K562 (cell line): ENCODE measurements at places on chromosomes 13 and 19.

DNA sequence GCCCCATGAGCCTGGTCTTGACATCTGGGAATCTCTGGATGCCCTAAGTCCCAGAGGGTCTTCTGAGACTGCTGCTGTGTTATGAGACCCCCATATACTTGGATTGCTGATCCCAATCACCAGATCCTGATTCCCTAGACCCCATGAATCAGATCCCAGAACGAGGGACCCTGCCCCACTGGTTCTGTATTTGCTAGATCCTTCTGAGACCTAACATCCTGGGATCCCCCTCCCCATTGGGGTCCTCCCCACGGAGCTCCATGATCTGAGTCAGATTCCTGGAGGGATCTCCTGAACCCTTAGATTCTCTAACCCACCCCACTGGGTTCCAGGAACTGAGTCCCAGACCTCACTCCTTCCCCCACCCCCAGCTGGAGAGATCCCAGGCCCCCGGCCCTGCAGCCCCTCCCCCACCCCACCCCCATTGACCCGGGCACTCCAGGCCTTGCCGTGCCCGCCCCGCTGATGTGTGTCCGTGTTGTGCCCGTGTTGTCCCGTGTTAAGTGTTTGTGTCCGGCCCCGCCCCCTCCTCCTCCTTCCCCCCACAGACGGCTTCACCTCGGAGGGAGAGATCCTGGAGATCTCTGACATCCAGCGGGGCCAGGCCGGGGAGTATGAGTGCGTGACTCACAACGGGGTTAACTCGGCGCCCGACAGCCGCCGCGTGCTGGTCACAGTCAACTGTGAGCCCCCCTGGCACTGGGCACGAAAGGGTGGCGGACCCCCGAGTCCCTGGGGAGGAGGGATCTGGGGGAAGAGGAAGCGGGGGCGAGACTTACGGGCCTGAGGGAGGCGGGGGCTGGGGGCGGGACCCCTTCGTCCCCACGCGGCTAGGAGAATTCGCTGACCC, 15.0 kb downstream of the IGLON5 start:
- no peak for DNase-seq

- DNase-seq = no peak
These were observed 26.8 kb upstream of the GJB6 start for GRCh38 chr13:20258963-20259288.

- DNase-seq = no peak
These were observed 5.2 kb downstream of the ZIC2 start for GRCh38 chr13:99986741-99987140.

- DNase-seq = no peak
These were observed 18.7 kb downstream of the VAV1 start for GRCh38 chr19:6791237-6791636.

DNA sequence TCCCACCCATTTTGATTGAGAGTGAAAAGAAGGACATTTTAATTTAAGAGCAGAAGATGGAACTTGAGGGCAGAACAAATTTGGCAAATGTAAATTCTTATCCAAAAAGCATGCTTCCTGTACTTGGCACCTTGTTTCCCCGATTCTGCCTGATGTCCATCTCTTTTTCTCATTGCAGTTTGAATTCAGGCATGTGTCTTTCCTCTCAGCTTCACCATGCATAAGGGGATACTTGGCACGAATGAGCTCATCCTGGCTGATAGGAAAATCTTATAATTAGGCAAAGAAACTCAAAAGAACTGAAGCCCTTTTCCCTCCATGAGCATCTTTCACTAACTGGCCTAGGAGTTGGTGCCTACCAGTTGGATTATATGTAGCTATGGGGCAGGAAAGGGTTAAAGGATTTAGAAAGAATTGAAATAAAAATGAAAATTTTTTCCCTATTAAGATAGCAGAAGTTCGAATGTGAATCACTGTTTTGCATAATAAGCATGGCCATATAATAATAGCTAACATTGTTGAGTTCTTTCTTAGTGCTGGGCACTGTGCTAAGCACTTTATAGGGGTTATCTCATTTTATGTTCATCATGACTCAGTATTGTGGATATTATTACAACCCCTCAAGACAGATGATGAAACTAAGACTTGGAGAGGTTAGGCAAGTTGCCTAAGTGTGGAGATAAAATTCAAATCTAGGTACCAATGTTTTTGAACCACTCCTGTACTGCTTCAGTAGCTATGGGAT, 386.6 kb downstream of the KCNRG start:
- no peak for DNase-seq

GRCh38 chr13:50200988-50201387, 185.7 kb downstream of the KCNRG start:
- DNase-seq = peak; percentile 13

DNA sequence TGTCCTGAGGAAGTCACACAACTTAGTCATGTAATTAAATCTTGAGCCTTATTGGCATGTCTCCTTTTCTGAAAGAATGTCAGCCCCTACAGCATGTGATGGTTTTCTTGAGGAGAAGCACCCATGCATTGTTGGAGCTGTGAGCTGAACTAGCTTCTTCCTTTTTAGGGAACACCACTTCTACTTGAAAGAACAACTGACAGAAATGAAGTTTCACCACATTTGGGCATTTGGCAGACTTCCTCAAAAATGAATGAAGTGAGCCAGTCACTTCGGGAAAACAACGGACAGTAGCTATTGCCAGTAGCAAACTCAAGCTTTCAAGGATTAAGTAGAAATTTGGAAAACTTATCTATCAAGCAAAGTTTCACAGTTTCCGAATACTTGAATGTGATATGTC, 1351.3 kb downstream of the EFNB2 start:
- no peak for DNase-seq

DNA sequence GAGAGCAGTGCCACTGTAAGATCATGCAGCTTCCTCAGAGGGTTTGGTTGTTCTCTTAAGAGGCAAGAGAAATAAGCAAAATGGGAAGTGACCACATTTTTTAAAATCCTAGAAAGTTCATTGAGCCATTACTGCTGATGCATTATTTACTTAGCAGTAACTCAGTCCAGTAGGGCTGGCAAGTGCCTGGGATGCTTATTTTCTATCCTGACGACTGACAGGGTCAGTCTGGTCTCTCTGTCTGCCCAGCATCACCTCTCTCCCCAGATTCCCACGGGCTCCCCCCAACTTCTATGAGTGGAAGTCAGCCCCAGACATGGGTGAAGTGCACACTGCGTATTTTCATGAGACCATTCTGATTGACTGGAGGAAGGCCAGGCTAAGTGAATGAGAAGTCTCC, 10.4 kb downstream of the SHISA2 start:
- no peak for DNase-seq

DNA sequence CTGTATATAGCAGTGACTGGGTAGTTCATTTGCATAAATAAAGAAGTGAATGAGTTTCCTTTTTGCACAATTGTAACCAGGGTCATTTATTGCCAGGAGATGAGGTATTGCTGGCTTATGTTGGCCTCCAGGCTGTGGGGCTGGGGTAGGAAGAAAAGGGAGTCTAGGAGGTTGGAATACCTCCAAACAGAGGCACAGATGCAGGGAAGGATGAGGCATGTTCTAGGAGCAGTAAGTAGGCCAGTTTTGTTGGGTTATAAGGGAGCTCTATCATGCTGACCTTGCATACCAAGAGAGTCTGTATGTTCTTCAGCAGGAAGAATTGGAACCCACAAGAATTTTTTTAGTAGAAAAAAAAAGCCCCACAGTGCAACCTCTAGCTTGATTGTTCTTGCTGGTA, 17.2 kb upstream of the CYSLTR2 start:
- no peak for DNase-seq

DNA sequence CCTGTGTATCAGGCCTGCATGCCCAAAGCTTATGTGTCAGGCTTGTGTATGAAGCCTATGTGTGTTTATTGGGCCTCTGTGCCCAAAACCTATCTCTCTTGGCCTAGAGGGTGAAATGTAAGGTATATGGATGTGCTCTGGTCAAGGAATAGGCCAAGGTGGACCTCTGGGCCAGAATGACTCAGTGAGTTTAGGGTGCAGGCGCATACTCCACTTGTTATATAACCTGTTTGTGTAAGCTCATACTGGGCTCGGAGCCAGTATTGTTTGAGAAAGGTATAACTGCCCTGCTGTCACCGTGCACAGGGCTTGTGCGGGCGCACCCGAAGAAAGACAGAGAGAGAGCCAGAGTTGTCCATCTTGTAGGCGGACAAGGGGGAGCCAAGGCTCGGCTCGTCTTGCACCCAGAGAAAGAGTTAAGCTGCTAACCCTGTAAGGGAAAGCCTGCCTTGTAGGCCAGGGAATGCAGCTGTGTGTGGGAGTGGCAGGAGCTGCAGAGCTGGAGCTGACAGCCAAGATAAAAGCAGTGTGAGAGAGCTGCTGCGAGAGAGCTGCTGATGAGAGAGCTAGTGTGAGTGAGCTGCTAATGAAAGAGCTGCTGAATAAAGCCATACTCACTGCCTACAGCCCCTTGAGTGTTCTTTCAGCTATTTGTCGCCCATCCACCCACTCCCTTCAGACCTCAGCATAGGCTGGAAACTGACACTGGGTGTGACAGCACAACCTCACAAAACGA, 43.4 kb upstream of the N4BP2L1 start:
- no peak for DNase-seq

DNA sequence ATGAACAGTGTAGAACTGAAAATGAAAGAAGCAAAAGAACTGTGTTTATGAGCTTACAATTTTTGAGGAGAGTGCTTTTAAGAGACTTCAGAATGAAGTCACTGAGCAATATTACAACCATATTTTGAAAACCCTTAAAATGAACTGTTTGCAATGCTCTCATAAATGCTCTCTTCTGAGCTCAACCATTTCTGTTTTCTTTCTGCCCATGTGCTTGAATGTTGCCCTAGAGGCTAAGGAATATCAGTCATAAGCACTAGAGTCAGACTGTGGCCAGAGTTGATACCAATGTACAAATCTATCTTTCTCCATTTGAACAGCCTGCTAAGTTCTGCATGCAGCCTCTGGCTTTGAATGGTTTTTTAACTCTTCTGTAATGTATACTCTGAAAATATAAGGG, 1092.8 kb downstream of the PCDH9 start:
- DNase-seq = no peak

GRCh38 chr13:28047757-28048388, 52.5 kb downstream of the FLT3 start:
- no peak for DNase-seq

DNA sequence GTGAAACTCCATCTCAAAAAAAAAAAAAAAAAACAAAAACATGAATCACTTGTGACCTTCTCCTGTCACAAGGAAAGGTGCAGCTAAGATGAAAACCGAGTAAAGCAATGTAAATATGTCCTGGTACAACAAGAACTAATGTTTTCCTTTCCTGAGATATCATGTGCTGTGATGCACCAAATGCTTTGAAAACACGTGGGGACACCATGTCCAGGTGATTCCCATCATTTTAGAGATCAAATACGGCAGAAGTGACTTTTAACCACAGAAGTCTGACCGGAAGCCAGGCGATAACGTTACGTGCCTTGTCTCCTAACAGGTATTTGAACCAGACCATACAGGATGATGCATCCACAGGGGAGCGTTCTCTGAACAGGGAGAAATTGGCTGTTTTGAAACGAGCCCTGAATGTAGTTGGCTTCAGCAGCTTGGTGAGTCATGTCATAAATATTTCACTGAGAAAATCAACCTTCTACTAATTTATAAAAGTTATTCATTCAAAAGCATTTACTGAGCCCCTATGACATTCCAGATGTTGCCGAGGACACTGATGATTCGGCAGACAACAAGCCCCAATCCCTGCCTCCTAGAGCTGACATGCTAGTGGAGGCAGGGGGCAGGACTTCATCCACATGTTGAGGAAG, 328.1 kb downstream of the MYO16 start:
- DNase-seq = no peak

GRCh38 chr13:42275506-42275905, 3.6 kb downstream of the AKAP11 start:
- DNase-seq = no peak

GRCh38 chr19:37346091-37346490, 24.8 kb upstream of the ZNF527 start:
- DNase-seq = no peak

- no peak for DNase-seq
These were observed 553.6 kb upstream of the ATXN8OS start for GRCh38 chr13:69553976-69554375.

DNA sequence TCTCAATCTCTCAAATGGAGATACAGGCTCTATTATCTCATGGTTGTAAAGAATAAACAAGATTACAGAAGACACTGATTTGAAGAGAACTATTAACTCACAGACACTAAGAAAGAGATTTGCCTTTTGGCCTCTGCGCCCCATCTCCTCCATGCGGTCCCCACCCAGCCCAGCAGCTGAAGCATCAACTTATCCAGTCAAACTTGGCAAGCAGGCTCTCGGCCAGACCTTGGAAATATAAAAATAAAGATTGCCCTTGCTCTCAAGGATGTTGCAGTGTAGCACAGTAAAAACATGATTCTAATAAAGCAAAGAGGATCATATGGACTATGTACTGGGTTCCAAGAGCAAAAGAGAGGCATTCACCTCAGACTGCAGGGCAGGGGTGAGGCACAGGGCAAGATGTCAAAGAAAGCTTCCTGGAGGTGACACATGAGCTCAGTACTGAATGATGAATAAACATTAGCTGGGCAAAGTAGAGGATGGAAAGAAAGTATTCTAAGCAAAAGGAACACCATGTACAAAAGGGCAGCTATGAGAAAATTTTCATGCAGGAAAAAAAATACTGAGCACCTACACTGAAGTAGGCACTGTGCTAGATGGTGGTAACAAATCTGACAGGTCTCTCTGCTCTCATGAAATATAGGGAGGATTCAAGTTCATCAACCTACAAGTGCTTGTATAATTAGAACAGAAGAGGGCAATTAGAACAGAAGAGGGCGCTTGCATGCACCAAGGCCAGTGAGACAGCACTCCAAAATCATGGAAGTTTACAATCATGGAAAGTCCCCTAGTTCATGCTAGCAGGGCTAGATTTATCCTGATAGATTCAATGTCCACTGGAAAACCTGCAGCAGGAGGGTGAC, 85.0 kb downstream of the SACS start:
- no peak for DNase-seq

DNA sequence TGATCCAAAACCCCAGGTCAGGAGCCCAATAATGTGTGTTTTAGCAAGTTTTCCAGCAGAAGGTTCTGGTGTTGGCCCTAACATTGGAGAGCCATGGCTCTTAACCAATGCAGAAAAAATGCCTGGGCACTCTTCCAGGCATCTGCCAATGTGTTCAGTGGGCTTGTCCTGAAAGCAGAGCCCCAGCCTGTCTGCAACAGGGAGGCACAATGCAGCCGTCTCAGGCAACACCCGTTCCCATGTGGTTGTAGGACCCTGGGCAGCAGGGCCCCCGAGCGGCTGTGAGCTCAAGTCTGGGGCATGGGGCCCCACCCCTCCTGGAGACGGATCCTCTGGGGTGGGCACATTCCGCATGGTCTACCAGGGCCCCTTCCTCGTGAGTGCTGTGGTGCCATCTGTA, 58.1 kb upstream of the SIAH3 start:
- DNase-seq = no peak
